ENCODE measurements at places on chromosomes 4 and X.

DNA sequence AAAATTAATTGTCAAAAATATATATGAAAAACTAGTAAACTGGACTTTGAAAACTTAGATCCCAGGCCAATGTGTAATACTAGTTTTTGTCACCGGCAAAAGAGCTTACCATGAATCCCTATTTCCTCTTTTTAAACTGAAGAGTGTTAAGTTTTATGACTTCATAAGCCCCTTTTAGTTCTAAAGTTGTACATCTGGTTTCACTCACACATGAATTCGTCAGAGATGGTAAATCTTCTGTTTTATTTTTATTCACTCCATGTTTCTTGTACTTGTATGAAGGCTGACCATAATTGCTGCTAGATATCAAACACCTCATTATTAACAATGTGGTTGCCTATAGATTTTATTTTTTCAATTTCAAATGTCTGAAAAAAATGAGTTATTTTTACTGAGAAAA, 827.9 kb downstream of the PCDH7 start:
- DNase-seq: no peak

GRCh38 chr4:151930372-151930771, 169.6 kb upstream of the GATB start:
- DNase-seq: no peak

DNA sequence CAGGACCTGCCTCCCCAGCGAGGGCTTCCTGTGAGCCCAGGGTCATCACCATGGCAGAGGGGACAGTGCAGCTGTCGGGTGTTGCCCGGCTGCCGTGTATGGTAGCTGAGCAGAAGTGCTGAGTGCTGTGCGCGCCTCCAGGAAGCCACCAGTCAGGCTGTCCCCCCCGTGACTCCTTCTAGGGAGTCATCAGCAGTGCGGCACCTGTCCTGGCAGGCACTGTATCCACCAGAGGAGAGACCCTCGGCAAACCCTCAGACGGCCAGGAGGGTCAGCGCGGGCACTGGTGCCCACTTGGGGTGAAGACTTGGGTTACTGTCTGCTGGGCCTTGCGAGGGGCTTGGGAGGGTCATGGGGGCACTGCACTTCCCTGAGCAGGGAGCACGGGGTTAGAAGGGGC, 8.4 kb downstream of the UVSSA start:
- DNase-seq: no peak

GRCh38 chr4:5845035-5845905, 47.6 kb downstream of the CRMP1 start:
- DNase-seq: no peak

- no peak for DNase-seq
These were observed 17.6 kb downstream of the USP53 start for GRCh38 chr4:119229908-119230687.

DNA sequence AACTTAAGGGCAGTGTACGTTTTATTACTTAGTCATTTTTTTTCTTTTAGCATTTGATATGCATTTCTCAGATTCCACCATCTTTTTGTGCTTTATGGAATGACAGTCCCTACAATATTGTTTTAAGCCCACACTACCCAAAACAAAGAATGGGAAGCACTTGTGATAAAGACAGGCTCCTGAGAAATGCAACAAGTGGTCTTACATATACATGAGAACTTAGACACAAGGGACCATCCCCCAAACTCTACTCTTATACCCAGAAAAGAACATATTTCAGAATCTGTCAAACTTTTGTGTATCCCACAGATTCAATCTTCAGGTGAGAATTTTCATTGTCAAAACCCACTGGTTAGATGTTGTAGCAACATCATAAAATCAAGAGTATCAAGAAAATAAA, 491.1 kb downstream of the AFF2 start:
- DNase-seq: no peak

DNA sequence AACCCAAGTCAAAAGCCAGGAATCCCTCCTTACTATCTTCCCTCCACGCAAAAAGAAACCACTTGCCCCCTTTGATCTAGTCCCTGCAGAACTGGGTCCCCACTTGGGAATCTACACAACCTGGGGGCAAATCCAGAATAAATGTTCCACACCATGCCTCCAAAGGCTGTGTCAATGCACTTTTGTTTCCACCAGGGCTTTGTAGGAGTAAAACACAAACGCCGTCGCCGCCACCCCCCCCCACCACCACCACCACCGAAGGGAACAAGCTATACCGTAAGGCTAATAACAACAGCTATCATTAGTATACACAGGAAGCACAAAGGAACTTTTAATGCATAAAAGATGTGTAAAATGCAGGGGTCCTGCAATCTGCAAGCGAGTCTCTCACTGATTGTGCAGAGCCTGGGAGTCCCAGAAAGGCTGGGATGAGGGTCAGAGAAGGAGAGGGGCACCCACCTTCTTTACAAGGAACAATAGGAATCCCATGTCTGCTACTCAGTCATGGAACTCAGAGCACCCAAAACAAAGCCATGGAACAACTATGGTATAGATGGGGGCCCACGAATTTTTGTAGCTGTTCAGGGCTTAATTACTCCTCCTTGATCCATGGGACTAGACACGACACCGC, 13.2 kb downstream of the BCOR start:
- no peak for DNase-seq

- no peak for DNase-seq
These were observed 85.0 kb downstream of the ADRA2C start for GRCh38 chr4:3851211-3851610.

- no peak for DNase-seq
These were observed 117.1 kb upstream of the BMP3 start for GRCh38 chr4:80913381-80913780.

DNA sequence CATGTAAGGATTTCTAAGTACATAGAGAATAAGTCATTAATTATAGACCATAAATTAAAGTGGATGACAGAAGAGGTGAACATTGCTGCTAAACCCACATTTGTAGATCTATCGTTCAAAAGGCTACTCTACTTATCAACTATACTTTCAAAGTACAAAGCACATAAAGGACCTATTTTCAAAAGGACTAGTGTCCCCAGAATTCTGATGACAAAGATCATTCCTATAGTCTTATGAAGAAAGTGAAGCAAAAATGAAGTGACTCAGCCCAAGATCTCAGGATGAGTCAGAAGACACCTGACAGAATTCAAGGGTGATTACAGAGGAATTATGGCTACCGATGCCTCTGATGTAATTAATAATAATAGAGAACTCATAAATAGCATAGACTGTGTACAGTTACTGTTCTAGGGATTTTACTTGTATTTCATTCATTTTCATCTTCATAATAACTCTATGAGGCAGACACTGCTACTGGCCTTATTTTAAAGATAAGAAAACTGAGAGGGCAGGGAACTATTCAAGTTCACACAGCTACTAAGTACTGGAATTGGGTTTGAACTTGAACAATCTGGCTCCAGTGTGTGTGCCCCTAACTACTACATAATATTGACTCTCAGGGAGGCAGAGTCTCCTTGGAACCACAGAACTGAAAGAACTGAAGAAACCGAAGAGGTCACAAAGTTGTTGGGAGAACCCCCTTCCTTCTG, 17.1 kb downstream of the USP46 start:
- no peak for DNase-seq

- DNase-seq: no peak
These were observed 567.4 kb upstream of the GALNT7 start for GRCh38 chr4:172601195-172601594.
